Calu3 (cell line): ENCODE measurements at places on chromosomes 12 and 14.

GRCh38 chr14:100915560-100915959 lies 12.0 kb upstream of the RTL1 start:
- DNase-seq, result no peak

DNA sequence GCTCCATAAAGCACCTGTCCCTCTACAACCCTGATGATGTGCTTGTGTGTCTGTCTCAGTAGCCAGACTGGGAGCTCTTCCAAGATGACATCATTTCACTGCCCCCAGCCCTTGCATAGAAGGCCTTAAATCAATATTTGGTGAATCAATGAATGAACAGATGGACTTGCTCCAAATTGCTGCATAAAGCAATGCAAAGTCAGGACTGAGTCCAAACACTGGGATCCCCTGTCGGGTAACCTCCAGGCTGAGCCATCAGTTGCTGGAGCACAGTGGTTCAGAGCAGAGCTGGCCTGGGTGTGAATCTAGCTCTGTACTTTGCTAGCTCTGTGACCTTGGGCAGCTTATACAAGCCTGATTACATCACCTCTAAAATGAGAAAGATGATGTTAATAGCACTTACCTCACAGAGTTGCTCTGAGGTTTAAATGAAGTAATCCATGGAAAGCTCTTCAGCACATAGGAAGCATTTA lies 120.3 kb upstream of the VASH1 start:
- no peak for DNase-seq

GRCh38 chr14:66426451-66426850 lies 59.7 kb upstream of the CCDC196 start:
- DNase-seq, result no peak

DNA sequence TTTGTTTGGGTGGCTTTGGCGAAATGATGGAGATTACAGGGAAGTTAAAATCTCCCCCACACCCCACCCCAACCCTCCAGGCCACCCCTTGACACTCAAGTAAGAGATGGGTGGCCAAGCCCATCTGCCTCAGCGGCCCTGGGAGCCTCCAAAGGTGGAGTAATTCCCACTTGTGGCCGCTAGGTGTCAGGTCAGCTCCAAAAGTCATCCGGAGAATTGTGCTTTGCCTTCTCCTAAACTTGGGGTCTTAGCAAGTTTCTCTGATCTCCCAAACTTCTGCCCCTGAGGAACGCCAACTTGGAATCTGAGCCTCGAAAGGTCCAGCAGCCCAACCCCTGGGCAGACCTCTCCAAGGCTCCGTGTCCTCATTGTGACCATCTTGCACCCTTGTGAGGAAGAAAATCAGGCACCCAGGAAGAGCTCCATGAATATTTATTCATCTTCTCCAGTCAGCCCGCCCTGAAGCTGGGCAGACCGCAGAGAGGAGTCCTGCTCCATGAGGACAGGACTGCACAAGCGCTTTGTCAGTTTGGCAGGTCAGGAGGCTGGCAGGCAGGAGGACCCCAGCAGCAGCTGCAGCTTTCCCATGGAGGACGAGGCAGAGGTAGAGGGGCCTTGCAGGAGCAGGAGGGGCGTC lies 46.7 kb downstream of the LRRC74A start:
- peak; percentile 67 for DNase-seq

DNA sequence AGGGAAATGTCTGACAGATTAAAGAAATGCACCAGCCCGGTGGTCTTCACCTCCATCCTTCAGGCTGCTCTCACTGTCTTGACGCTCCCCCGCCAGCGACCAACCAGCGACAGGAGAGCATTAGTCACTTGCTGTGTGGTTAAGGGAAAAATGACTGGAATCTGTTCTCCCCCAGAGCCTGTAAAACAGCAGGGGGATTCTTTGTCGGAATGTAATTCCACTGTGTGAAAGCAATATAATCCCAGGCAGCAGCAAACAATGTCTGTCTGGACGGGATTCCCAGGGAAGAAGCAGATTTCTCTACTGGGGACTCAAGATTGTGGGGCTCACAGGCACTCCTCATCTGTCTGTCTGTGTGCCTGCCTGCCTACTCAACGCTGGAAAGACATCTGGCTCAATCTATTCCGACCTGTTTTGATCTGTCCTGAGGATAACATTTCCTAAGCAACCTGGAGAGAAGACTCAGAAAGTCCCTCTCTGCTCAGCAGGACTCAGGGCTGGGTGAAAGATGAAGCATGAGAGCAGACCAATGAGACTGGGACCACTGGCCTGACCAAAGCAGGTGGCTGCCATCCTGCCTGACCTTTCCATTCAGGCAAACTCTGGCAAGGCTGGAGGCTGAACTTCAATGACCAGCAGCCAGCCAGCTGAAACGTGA lies 54.6 kb downstream of the NUAK1 start:
- no peak for DNase-seq

- peak; percentile 82 for DNase-seq
These were observed 31.8 kb downstream of the PAH start for GRCh38 chr12:102885043-102885932.

- no peak for DNase-seq
These were observed 53.9 kb downstream of the RFLNA start for GRCh38 chr12:124348659-124349380.

DNA sequence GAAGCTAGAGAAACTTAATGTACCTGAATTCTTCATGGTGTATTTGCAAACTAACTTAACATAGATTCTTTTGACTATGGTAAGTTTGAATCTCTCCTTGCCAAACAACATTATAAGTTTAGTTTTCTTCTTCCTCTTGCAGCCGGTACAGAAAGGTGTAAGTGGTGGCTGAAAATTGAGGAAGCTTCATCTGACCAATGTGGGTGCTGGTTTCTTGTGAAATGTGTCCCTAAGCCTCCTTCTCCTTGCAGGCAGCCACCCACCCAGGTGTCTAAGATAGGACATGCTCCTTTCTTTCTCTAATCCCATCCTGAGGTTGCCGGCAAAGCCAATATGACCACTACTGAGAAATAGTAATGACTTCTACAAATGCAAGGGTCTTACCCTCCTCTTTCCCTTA lies 20.6 kb downstream of the GSG1 start:
- no peak for DNase-seq

- DNase-seq, result no peak
These were observed 11.3 kb downstream of the ERO1A start for GRCh38 chr14:52683985-52684520.

GRCh38 chr12:48917857-48918537 lies 7.3 kb downstream of the FKBP11 start:
- no peak for DNase-seq

- no peak for DNase-seq
These were observed 28.7 kb upstream of the OR10P1 start for GRCh38 chr12:55607821-55608594.

- no peak for DNase-seq
These were observed 235.2 kb downstream of the PCNX1 start for GRCh38 chr14:71142375-71143038.

DNA sequence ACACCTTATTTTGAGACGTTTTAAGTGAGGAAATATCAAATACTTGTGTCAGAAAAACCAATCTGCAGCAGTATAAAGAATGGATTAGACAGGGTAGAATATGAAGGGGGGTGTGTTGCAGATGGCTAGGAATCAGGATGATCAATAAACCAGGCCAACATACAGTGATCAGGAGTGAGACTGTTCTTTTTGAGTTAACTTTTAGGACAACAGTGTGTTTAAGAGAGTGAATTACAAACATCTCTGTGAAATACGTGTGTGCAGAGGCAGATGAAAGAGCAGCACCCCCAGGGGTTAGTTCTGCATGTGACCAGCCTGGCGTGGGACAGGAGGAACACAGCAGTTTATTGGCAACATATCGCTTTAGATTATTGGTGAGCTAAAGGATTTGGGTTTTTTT lies 10.6 kb upstream of the NRDE2 start:
- no peak for DNase-seq

- DNase-seq, result peak; percentile 63
These were observed 31.9 kb upstream of the MON2 start for GRCh38 chr12:62434494-62435302.

- DNase-seq, result no peak
These were observed 61.8 kb downstream of the GLT1D1 start for GRCh38 chr12:128914908-128915563.

- no peak for DNase-seq
These were observed 1006.7 kb downstream of the DIO2 start for GRCh38 chr14:79204591-79204990.

DNA sequence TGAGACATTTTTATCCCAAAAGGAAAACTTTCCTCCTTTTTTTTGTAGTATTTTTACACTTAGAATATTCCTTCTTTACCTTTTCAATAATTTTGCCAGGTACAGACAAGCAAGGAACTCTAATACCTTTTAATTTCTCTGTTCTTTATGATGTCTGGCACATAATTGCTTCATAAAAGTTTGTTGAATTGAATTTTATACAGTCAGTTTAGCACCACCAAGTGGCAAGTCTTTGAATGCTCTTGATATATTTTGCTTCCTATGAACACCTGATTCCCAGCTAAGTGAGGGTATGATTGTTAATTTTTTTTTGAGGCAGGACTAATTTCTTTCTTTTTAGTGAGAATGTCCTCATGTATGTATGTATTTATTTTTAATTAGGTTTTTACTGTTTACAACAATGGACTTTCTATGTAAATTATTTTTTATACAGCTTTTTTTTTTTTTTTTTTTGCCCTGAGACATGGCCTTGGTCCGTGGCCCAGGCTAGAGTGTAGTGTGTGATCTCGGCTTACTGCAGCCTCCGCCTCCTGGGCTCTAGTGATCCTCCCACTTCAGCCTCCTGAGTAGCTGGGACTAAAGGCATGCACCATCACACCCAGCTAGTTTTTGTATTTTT lies 6.9 kb downstream of the TBC1D15 start:
- peak; percentile 26 for DNase-seq
